ENCODE measurements at places on chromosomes 12 and 14. TPM values are rescaled to one million over a fixed set of nuclear protein-coding genes. Genes with fewer than 3 reads are reported as not detected.

The FLRT2 gene
- total RNA-seq: 55.9 TPM

The FZD10 gene
- total RNA-seq: not detected

The IL23A gene
- total RNA-seq: not detected

The FANCM gene
- total RNA-seq: 7.7 TPM

The NPAS3 gene
- not detected for total RNA-seq

The RD3L gene
- total RNA-seq: not detected

The GLS2 gene
- total RNA-seq: 0.26 TPM

The ASB2 gene
- not detected for total RNA-seq

The INSM2 gene
- total RNA-seq: not detected

The SLC7A7 gene
- 18.6 TPM for total RNA-seq

The SLC24A4 gene
- not detected for total RNA-seq

The COX8C gene
- not detected for total RNA-seq

The JDP2 gene
- 10.1 TPM for total RNA-seq

The KRT77 gene
- total RNA-seq: not detected

The LMNTD1 gene
- not detected for total RNA-seq

The MAP1LC3B2 gene
- total RNA-seq: 1.7 TPM

The BBOF1 gene
- 1.3 TPM for total RNA-seq

The ACYP1 gene
- total RNA-seq: 9.7 TPM

The NEUROD4 gene
- total RNA-seq: not detected

The TSPAN8 gene
- total RNA-seq: 0.18 TPM

The DLST gene
- total RNA-seq: 66.0 TPM

The POTEM gene
- total RNA-seq: not detected

The TMEM117 gene
- total RNA-seq: 2.6 TPM

The MLH3 gene
- total RNA-seq: 15.0 TPM

The KRT8 gene
- total RNA-seq: 8.8 TPM

The YAF2 gene
- 11.1 TPM for total RNA-seq

The ARMH4 gene
- total RNA-seq: 2.1 TPM

The PRR4 gene
- 0.46 TPM for total RNA-seq

The SERPINA9 gene
- total RNA-seq: not detected

The AMN1 gene
- 18.3 TPM for total RNA-seq

The TBC1D30 gene
- 19.9 TPM for total RNA-seq

The CDH24 gene
- total RNA-seq: 13.9 TPM

The SLC39A2 gene
- not detected for total RNA-seq

The OTX2 gene
- total RNA-seq: not detected

The HEBP1 gene
- 24.9 TPM for total RNA-seq

The TEX52 gene
- total RNA-seq: not detected

The OAS1 gene
- 14.2 TPM for total RNA-seq

Measured in pulmonary artery endothelial cell (primary cell).